Activated CD4-positive, alpha-beta T cell treated with anti-CD3 and anti-CD28 coated beads, Interleukin-2, amount 50 U/mL, for 4 hours (primary cell): ENCODE measurements at places on chromosomes 4 and X.

DNA sequence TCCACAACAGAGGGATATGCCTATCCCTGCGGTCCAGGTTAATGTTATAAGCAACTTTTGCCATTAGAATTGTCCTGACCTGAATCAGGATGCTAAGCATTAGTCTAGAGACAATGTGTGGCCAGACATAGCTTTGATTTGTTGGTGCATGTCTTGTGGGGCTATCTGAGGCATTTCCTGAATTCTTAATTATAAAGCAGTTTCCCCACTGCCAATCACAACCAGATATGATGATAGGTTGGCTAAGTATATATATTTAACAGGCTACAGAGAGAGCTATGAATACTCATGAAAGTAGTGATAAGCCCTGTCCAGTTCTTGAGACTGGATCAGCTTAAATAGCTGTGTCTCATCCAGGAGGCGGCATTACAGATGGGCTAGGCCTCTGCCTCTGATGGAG, 37.8 kb upstream of the ZNF81 start:
- no peak for DNase-seq

- DNase-seq, result no peak
Measured at GRCh38 chrX:72110876-72111708, 20.6 kb downstream of the RTL5 start.

DNA sequence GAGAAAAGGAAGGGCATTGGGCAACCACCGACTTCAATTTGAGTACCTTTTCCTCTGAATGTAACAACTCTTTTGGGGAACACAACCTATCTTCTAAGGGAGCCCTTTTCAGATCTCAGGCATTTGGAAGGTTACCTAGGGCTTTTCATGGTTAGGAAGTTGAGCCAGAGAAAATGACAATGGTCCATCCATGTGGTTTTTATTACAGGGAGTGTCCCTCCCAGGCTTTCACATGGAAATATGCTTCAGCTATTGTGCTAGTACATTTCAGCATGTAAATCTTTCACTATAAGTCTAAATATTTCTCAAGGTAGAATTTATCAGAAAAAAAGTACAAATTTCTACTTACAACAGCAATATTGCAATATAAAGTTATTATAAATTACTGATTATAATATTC, 259.8 kb downstream of the IQCM start:
- no peak for DNase-seq

DNA sequence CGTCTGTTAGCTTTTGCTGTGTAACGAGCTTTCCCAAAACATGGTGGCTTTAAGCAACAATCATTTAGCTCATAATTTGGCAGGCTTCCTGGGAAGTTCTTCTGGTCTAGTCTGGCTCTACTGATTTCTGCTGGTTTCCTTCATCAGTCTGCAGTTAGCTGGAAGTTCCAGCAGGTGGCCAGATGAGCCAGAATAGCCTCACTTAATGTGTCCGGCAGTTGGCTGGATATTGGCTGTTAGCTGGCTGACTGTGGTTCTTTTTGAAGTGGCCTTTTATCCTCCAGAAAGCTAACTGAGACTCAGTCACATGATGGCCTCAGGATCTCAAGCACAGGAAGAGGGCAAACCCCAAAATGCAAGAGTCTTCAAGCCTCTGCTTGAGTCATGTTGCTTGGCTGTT, 34.9 kb downstream of the FTHL17 start:
- DNase-seq, result no peak

DNA sequence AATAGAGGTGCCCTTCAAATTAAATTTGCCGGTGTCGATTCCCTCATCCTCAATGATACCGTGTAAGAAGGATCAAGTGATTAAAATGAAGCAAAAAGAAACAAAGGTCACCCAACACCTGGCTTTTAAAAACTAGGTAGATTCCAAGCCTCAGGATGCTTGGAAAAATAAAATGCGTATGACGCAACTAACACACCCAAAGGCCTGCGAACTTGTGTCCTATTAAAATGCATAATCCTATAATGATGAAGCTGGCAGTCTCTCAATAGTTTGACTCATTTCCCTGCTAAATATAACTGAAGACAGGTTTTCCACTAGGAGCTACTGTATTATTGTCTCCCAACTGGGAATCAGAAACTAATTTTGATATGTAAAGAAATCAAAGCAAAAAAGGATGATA, 263.2 kb downstream of the DHX15 start:
- DNase-seq, result no peak
